ENCODE measurements at places on chromosomes 1 and 21. TPM values are rescaled to one million over a fixed set of nuclear protein-coding genes. Genes with fewer than 3 reads are reported as not detected.
A peak's percentile ranks its signal among the peaks of the same experiment; 100 is the strongest.

ITGB2 gene
- 5.6 TPM for total RNA-seq

KCNJ9 gene
- not detected for total RNA-seq

BACH1 gene
- 29.3 TPM for total RNA-seq

DNA sequence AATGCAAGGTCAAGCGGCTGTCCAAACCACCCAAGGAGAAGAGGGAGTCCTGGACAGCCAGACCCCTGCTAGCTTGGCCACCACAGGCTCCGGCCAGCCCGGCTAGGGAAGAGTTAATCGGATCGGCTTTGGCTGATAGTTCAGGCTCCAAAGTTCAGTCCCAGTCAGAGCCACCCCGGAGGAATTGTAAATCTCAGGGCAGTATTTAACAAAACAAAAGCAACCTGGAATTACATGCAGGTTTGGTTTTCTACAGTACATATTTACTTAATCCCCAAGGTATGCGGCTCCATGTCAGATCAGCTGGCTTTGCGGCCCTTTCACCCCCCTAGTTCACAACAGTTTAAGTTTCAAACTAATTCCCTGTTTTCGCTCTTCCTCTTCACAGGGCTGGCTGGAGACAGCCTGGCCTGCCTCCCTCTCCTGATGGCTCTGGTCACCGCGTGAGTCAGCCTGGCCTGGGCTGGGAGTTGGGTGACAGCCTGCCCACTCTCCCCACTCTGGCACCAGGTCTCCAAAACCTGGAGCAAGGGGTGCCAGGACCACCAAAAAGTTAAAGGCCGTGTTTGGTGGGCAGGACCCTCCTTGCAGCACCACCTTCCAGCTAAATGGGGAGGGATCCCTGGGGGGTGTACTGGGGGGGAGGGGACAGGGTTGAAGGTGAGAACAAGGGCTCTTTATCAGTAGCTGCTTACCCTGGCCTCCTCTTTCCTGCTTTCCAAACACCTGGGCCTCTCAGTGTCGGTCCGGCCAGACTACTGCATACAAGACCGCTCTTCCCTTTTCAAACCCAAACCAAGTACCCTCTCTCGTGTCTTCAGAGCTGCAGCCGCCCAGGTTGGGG is 1.9 kb downstream of the DHRS3 start:
- DNase-seq: peak; percentile 81

- DNase-seq: no peak
These were observed 48.0 kb upstream of the PDE4B start for GRCh38 chr1:65744731-65745130.

DNA sequence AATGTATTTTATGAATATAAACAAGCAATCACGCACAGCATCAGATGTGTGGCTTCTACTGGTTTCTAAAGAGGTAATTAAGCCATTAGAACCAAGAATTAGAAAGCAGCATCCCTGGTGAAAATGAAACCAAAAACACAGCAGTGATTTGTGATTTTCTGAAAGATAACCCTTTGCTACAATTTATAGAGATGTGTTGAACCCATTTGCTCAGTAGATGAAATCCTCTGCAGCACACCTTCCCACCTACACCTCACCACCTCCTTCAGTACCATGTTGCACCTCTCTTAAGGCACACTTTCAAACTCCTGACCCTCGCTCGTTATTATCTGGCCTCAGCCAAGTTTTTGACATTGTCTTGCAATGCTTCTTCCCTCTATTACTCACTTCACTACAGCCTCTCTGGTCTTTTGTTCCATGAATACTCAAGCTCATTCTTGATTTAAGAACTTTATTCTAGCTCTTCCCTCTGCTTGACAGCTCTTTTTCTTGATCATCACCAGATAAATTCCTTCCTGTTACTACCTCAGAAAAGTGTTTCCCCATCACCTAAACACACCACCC is 38.6 kb downstream of the NSL1 start:
- no peak for DNase-seq
